DMS 273 treated with DMSO at 0.1 percent for 48 hours (cell line): ENCODE measurements at places on chromosomes 2 and 18.

GRCh38 chr2:9991829-9992273 is 40.4 kb downstream of the GRHL1 start:
- no peak for DNase-seq

GRCh38 chr2:107931412-107931811 is 54.9 kb upstream of the SLC5A7 start:
- DNase-seq, result no peak

- no peak for DNase-seq
Observed at GRCh38 chr2:27471961-27472360, 17.6 kb downstream of the IFT172 start.

GRCh38 chr2:222305516-222306392 is 7.0 kb upstream of the PAX3 start:
- DNase-seq, result no peak

- DNase-seq, result no peak
Observed at GRCh38 chr18:55316486-55317184, 271.4 kb downstream of the TCF4 start.
